ENCODE measurements at places on chromosomes 1 and 21. TPM values are rescaled to one million over a fixed set of nuclear protein-coding genes. Genes with fewer than 3 reads are reported as not detected.

Gene MAP3K7CL
- total RNA-seq: 5.7 TPM

Gene RGS13
- total RNA-seq: 0.22 TPM

GRCh38 chr21:23155281-23155680, 2157.1 kb downstream of the NCAM2 start:
- no peak for DNase-seq

GRCh38 chr1:185787238-185787637, 53.0 kb downstream of the HMCN1 start:
- no peak for DNase-seq

DNA sequence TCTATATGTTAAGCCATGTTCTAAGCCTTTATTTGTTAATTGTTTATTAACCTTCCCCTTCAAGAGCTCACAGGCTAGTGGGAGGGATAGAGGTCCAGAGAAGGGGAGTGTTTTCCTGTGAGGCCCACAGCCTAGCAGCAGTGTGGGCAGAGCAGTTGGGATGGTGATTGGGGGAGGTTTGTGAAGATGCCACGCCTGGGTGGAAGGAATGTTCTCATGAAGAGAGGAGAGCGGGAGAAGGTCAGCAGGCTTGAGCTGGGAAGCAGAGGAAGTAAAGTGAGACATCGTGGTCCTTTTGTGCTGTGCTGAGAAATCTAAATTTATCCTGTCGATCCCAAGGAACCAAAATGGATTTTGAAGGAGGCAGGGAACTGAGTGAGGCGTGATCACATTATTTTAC, 42.6 kb downstream of the TRAPPC10 start:
- DNase-seq: no peak

All from sciatic nerve (tissue), 2 donors.